IMR-90 (cell line): ENCODE measurements at places on chromosomes 6 and 20. TPM values are rescaled to one million over a fixed set of nuclear protein-coding genes. Genes with fewer than 3 reads are reported as not detected.

The TNFAIP3 gene
- total RNA-seq, result 4.4 and 5.0 TPM in 2 replicates

The BPI gene
- not detected in 2 replicates for total RNA-seq

The METTL24 gene
- not detected in 2 replicates for total RNA-seq

The THEMIS gene
- under 0.01 TPM in 1 of 2 replicates, not detected in the other for total RNA-seq

DNA sequence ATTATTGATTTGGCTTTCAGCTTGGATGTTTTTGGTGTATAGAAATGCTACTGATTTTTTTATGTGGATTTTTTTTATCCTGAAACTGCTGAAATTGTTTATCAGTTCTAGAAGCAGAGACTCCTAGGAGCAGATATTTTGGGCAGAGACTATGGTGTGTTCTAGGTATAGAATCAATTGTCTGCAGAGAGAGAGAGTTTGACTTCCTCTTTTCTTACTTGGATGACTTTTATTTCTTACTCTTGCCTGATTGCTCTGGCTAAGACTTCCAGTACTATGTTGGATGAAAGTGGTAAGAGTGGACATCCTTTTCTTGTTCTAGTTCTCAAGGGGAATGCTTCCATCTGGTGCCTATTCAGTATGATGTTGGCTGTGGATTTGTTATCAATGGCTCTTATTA lies 370.6 kb downstream of the PHF3 start:
- no peak for DNase-seq
- H3K4me3 ChIP-seq, result no peak overlapping the region
- no peaks in the 10 kb centered on the region for H3K36me3 ChIP-seq
- no peaks in the 10 kb centered on the region for H3K27me3 ChIP-seq

The FHL5 gene
- total RNA-seq, result not detected in 2 replicates

- H3K4me1 ChIP-seq, result no peaks in the 10 kb centered on the region
- H3K4me3 ChIP-seq, result no peak overlapping the region
- H3K36me3 ChIP-seq, result peaks cover 2% of the 10 kb centered on the region; the same call in 1 of the 2 replicates
- no peak for DNase-seq
Observed at GRCh38 chr20:34564833-34565232, 6.3 kb downstream of the MAP1LC3A start.
